ENCODE measurements at places on chromosomes 2 and 18.

DNA sequence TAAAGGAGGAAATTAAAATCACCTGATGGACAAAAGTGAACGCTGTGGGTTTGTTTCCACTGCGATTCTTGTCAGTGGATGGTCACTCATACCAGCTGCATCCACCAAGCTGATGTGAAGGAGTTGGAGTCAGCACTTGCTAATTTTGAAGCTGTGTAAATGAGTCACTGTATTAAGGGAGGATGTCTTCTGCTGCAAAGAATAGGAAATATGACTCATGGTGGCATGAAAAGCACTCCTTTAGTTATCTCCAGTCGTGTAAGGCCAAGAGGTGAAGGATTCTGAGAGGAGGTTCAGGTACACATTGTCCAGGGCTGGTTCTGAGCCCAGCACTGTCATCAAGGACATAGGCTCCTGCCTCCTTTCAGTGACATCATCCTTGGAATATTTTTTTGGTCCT is 71.7 kb upstream of the SKOR2 start:
- no peak for DNase-seq

DNA sequence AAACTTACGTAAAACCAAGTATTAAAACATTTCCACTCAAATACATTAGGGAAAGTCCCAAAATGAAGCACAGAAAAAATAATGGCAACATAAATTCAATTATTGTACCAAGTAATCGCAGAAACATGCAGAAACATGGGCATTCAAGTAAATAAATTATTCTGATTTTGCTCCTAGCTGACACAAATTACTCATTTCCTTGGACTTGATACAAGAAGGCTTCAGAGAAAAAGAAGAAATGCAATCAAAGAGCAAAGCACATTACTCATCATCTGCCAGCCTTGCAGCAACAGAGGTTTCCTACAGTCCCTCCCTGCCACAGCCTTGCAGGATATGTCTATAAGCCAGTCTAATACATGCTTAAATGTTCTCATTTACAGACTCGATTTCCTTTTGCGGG is 439.8 kb upstream of the LYPD1 start:
- no peak for DNase-seq

GRCh38 chr2:11729362-11730212 is 16.8 kb upstream of the LPIN1 start:
- no peak for DNase-seq

DNA sequence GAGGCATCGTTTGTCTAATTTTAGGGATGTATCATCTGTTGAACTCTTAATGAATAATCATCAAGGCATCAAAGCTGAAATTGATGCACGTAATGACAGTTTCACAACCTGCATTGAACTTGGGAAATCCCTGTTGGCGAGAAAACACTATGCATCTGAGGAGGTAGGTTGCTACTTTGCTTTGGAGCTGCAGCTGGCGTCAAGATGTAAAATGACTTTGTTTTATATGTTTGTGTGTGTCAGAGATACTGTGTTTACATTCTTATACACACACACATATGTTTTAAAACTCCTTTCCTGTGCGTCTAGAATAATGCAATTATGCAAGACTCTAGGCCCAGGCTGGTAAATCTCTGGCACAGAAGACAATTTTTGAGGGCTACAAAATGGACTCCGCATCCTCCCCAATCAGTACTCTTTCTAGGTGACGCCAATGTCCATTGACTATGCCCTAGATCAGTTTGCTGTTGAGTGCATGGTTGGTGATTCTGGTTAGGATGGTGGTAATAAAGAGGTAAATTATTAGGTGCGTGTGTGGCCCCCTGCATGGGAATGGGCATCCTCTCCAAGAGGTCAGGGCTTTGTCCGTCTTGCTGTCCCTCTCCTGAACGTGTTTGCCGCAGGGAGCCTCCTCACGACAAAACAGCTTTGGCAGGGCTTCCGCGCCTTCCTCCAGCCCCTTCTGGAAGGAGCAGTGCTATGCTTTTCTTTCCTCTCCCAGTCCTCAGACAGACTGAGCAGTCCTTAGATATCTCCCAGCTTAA is 68.2 kb upstream of the EML6 start:
- no peak for DNase-seq

GRCh38 chr2:198285216-198285615 is 480.8 kb downstream of the PLCL1 start:
- no peak for DNase-seq

- DNase-seq: no peak
Observed at GRCh38 chr2:133456156-133456555, 112.1 kb downstream of the NCKAP5 start.

GRCh38 chr2:168178520-168179324 is 68.7 kb downstream of the STK39 start:
- no peak for DNase-seq

GRCh38 chr2:56117764-56118163 is 66.0 kb upstream of the CCDC85A start:
- no peak for DNase-seq

DNA sequence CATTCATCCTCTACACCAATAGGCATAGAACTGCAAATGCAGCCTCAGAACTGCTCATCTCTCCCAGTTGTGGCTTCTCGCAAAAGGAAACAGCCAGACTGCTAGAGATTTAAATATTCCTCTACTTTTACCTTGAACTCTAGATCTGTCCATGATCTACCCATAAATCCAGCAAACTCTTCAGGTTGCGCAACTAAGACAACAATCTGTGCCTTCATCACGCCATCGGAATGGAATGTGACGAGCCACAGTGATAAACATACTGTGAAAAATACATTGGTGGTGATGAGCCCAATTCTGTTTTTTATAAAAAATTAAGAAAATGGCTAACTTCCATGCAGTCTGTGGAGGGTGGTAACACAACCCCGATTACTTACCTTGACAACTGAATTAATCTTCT is 626.7 kb downstream of the LRRTM4 start:
- no peak for DNase-seq

- no peak for DNase-seq
Observed at GRCh38 chr2:174334781-174335251, at the start of gene SP9. Gene SP9 (plus strand): TSS chr2:174334954. CDS start chr2:174335093, 139 bp downstream.

DNA sequence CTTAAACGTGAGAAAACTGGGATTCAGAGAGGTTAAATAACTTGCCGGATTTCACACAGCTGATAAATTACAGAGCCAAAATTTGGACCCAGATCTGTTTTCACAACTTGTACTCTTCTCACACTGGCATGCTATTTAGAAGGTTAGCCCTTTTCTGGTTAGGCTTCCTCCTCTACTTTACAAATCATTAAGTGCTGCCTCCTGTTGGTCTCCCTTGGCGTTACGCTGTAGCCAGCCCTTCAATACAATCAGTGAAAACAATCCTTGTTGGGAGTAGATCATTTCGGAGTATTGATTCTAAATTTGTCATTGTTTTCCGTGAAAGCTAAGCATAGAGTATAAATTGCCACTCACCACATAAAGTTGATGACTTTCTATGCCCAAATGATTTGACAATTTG is 153.5 kb downstream of the ARHGAP15 start:
- DNase-seq: no peak
